ENCODE measurements at places on chromosomes 16 and 17.

- no peak for DNase-seq
Observed at GRCh38 chr17:61247439-61247838, 152.2 kb upstream of the TBX2 start.

GRCh38 chr16:87828071-87828906 lies 41.0 kb downstream of the SLC7A5 start:
- DNase-seq, result no peak

GRCh38 chr17:71004413-71004812 lies 835.1 kb downstream of the KCNJ2 start:
- DNase-seq, result no peak

GRCh38 chr17:30086896-30087295 lies 29.7 kb upstream of the NSRP1 start:
- DNase-seq, result no peak

GRCh38 chr16:13781575-13782338 lies 138.2 kb upstream of the ERCC4 start:
- DNase-seq, result no peak

DNA sequence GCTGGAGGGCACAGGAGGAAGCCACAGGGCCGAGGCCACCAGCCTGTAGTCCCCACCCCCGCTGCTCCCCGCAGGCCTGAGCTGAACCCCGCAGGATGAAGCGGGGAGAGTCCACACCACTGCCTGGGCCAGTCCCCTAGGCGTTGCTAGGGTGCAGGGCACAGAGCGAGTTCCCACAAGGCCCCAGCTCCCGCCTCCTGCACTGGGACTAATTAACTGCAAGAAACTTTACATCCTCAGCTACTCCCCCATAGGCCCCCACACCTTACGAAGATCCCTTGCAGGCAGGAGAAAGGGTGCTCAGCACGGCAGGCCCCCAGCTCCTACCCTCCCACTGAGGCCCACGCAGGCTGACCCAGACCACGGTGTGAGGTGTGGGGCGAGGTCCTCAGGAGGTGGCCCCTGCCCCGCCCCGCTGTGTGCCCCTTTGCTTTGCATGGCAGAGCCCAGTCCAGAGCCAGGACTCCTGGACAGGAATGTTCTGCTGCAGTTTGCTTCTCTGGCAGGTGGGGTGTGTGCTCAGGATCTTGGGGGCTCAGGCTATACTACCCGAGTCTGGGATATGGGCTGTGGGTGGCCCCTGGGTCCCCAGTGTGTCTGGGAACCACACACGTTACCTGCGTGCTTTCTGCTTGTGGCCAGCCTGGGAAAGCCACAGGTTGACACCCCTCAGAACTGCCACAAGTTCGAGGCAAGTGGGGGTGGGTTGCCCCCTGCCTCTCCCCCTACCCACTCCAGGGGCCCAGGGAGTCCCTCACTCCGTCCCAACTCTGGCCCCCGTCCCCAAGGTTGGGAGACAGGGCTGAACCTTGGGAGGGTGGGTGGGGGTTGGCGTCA lies 1.2 kb downstream of the GNG13 start:
- no peak for DNase-seq

DNA sequence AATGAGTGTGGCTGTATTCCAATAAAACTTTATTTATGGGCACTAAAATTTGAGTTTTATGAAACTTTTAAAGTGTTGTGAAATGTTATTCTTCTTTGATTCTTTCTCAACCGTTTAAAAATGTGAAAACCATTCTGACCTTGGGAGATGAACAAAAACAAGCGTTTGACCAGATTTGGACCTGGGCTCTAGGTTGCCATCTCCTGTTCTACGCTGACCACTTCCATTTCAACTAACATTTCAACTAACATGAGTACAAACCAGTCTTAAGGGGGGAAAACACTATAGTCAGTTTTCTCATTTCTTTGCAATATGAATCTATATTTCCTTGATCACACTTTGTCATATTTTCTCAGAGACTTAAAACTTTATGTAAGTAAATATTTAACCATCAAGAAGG lies 118.4 kb upstream of the IRX5 start:
- DNase-seq, result no peak

- DNase-seq, result no peak
Observed at GRCh38 chr16:87802670-87803069, 36.9 kb upstream of the KLHDC4 start.

- no peak for DNase-seq
Observed at GRCh38 chr16:23398987-23399805, 53.8 kb downstream of the COG7 start.

DNA sequence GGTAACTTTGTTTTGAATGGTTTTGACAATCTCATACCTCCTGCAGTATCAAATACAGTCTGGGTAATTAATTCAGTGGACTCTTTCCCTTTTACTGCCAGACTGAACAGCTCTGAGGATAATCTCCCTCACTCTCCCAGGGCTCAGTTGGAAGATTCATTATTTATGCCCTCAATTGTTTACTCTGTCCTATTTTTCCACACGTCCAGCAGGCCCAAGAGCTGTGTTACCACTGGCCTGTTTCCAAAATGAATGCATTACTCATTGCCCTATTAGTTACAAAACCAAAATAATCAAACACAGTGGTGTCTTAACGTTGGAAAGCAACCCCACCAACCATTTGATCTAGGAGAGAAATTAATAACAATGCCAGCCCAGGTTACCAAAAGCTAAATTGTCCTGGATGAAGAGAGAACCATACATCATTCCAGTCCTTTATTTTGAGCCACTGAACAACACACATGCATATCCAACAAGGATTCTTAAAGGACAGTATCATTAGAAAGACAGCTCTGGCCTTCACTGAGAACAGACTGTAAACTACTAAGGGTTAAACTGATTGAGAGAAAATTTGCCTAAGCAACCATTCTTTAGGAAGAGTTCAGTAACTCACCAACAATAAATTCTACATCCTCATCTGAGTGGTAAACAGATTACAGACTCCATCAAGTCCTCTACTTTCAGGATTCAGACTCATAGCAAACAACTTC lies 34.5 kb downstream of the FAM222B start:
- DNase-seq, result no peak

- no peak for DNase-seq
Observed at GRCh38 chr16:51193879-51194278, 42.8 kb upstream of the SALL1 start.

GRCh38 chr16:69049603-69050375 lies 55.7 kb upstream of the HAS3 start:
- no peak for DNase-seq

GRCh38 chr17:7561028-7561575 lies 617 bp upstream of the SENP3 start:
- DNase-seq, result peak; percentile 82

GRCh38 chr17:3985846-3986245 lies 21.6 kb upstream of the ATP2A3 start:
- no peak for DNase-seq

DNA sequence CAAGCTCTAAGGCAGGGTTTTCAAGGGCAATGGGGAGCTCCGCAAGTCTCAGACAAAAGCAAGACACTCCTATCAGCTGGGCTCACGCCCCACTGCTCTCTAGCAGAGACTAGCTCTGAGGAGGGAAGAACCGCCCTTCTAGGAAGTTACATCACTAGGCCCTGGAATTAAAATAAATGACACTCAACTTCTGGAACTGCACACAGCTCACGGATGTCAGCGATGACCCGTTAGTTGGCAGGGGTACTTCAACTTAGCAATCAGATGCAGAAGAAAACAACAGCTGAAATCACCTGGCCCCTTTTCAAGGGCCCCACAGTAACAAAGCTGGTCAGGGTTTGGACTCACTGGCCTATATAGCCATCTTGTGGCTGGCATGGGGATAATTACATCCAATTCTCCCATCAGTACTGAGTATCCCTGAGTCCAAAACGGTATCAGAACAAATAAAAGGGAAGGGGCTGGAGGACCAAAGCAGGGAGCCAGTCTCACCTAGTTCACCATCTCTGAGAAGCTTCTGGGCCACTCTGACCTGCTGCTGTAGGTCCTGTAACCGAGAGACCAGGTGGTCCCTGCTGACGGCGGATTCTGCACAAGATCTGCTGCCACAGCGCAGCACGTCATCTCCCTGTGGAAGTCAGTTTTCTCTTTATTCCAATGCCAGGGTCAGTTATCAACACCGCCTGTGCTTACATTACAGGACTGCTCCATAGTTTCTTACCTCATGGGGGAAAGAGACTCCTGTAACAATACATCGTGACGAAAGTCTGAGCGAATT lies 22.2 kb downstream of the SERPINF1 start:
- no peak for DNase-seq

GRCh38 chr17:48100160-48100559 lies 1.1 kb downstream of the CBX1 start:
- DNase-seq, result no peak

GRCh38 chr17:65918916-65919315 lies 273.0 kb downstream of the CEP112 start:
- DNase-seq, result no peak

GRCh38 chr16:31874366-31875111 lies 932 bp downstream of the ZNF267 start:
- peak; percentile 45 for DNase-seq

DNA sequence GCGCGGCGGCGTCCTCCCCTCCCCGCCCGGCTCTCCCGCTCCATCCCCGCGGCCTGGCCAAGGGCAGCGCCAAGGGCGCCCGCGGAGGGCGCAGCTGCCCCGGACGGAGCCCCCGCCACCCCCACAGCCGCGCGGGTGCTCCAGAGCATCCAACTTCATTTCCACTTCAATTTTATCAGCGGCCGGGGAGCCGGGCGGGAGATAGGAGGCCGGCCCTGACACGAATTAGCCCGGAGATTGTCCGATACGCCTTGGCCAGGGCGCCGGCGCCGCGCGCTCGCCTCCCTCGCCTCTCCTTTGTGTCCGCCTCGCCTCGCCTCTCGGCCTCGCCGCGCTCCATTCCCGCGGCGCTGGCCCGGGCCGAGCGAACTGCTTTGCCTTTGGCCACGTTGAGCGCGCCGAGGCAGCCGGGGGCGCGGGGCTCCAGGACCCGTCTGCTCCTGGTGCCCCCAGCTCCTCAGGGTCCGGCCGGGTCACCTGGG lies 129.1 kb upstream of the LHX1 start:
- DNase-seq, result no peak

DNA sequence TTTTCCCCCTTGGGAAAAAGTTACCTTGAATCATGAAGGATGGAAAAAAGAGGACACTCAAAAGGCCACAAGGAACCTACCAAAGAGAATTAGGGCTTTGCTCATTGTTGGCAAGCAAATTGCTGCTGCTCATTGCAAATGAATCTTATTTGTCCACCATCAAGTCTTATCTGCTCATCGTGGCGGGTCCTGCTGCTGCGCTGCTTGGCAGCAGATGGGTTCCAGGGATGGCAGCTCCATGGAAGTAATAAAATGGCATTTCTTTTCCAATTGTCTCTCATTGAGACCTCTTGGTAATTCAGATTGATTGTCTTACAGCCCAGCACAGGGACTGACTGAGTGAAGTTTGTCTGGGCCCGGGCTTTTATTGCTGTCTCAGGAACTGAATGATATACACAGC lies 118.7 kb downstream of the MRM1 start:
- no peak for DNase-seq

- DNase-seq, result no peak
Observed at GRCh38 chr17:33987162-33987561, 267.9 kb upstream of the CCL2 start.

DNA sequence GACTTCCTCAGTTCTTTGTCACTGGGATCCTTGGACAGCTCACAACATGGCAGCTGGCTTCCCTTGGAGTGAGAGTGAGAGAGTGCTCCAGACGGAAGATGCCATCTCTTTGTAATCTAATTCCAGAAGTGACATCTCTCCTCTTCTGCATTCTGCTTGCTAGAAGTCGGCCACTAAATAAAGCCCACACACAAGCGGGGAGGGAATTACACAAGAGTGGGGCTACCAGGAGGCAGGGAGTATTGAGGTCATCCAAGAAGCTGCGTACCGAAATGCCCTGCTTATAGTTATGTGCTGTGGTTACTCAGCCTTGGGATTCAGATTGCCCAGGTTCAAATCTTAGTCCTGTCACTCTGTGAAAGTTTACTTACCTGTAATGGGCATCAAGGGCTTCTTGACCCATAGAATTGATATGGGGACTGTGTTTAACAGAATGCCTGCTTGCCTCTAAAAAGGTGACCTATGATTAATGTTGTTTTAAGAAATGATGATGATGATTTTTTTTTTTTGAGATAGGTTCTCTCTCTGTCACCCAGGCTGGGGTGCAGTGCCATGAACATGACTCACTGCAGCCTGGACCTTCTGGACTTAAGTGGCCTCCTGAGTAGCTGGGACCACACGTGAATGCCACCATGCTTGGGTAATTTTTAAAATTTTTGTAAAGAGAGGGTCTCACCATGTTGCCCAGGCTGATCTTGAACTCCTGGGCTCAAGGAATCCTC lies 120.9 kb upstream of the HS3ST2 start:
- no peak for DNase-seq

DNA sequence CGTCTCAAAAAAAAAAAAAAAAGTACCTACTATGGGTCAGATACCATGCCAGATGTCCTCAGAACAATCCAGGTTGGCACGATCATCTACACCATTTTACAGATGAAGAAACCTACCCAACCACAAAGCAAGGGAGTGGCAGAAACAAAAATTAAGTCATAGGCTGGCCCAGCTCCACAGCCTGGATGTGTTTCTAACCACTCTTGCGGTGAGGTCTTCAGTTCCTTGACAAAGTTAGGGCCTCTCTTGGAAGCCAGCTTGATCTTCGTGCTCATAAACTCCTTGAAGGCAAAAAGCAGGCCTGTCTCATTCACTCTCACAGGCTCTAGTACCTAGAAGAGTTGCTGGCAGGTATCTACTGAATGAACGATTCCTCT lies 6.2 kb downstream of the GGA2 start:
- no peak for DNase-seq

GRCh38 chr16:86984343-86984742 lies 332.8 kb downstream of the C16orf95 start:
- DNase-seq, result no peak

DNA sequence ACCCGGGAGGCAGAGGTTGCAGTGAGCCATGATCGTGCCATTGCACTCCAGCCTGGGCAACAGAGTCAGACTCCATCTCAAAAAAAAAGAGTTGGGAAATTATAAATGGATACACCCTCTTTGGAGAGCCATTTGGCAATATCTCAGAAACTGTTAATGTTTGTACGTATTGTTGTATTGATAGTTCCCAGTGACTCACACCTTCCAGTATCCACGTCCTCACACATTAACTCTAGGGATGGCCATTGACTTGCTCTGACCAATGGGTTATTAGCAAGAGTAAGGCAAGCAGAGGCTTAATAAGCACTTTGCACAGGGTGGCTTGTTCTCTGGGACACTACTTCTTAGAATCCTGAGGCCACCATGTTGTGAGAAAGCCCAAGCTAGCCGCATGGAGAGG lies 107.6 kb upstream of the LHX1 start:
- DNase-seq, result no peak
